ENCODE measurements at places on chromosomes 4 and X. TPM values are rescaled to one million over a fixed set of nuclear protein-coding genes. Genes with fewer than 3 reads are reported as not detected.

The PWWP3B gene
- 0.16 TPM for total RNA-seq

The AMER1 gene
- total RNA-seq: 8.2 TPM

The TACR3 gene
- not detected for total RNA-seq

The LGI2 gene
- 0.41 TPM for total RNA-seq

The ANXA3 gene
- total RNA-seq: 17.1 TPM

The CYSLTR1 gene
- not detected for total RNA-seq

The TLR3 gene
- total RNA-seq: 0.20 TPM

The NOX1 gene
- 17.6 TPM for total RNA-seq

The CACNA1F gene
- 0.96 TPM for total RNA-seq

The C4orf51 gene
- total RNA-seq: not detected

The HGFAC gene
- total RNA-seq: not detected

The UCHL1 gene
- total RNA-seq: 14.6 TPM

The DOK7 gene
- total RNA-seq: not detected

The PIM2 gene
- 50.7 TPM for total RNA-seq

The MAGED4 gene
- total RNA-seq: 0.68 TPM

The CD40LG gene
- total RNA-seq: 0.64 TPM
